ENCODE measurements at places on chromosomes 13 and 19.

DNA sequence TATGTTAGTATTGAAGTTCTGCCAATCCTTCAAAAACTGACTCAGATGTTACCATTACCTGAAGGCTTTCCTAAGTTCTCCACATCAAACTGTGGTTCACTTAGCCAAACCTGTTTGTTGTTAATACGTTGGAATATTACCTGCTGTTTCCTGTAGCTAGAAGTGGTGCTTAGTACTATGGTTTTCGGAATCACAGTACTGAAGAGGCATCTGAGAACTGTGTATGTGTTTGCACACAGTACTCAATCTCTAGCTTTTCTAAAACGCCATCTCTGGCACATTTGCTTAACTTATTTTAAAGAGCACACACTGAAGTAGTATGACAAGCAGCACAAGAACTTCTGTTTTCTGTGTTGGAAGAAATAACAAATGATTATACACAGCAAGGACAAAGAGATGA is 248.2 kb downstream of the SHISA2 start:
- no peak for DNase-seq

GRCh38 chr13:97938706-97939475 is 14.6 kb upstream of the IPO5 start:
- no peak for DNase-seq

DNA sequence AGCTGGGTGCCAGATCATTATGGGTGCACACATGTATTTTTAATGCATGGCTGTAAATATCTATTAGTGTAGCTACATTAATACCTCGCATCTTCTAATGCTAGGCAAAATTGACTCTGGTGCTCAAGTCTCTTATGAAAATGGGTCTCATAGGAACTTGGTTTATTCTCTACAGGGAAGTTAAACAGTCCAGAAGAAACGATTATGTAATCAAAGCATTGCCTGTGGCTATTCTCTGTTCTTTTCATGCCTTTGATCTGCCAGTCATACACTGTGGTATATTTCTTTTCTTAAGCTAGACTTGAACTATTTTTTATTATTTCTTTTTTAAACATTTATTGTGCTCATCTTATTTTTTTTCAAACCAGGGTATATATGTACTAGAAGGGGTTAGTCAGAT is 1015.0 kb downstream of the SLITRK1 start:
- no peak for DNase-seq

- DNase-seq = no peak
Observed at GRCh38 chr19:19914596-19914995, 13.8 kb downstream of the ZNF93 start.

DNA sequence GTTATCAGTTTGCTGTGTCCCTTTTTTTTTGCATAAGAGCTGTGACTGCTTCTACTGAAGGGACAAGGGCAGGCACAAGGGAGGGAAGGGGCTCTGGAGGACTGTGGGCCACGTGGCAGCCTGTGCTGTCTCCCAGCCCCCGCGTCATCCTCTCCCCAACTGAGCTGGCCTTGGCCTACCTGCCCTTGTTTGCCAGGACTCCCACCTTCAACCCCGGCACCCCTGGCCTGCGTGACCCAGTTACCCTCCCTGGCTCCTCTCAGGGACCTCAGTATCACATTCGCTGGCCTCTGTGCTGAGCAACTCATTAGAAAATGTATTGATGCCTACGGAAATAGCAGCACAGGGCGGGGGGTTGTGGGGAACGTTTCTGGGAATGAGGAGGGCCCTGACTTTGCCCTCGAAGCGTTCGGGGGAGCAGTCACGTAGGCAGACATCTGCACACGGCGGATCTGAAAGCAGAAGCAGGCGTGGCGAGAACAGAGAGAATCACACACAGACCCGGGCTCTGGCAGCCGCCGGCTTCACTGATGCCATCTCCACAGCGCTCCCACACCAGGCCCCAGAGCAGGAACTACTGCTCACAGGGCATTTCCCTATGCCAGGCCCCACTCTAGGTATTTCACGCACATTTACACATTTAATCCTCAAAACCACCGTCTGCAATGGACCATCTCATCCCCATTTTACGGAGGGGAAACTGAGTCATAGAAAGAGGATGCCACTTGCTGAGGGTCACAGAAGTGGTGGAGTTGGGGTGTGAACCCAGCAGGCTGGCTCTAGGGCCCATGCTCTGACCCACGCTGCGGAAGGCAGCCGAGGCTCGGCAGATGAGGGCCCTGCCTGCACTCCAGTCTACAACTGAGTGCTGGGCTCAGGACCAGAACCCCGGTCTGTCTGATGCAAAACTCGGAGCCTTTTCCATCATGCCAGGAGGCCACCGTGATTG is 5.7 kb upstream of the ATF5 start:
- DNase-seq = no peak

DNA sequence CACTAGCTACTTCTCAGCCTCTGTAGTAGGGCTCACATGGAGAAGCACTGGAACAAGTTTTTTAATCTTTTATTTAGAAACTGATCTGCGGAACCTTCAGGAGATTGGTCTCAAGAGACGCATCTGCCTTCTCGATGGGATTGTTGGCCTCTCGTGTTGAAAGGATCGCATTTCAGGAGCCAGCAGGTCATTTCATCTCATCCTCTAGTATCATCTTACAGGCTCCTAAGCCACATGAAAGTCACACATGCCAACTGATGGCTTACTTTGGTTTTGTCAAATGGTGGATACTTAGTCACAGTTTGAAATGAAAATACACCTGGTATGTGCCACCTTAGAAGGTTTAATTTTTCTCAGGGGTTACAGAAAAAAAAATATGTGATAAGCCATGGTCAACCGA is 1703.6 kb downstream of the EFNB2 start:
- DNase-seq = no peak

DNA sequence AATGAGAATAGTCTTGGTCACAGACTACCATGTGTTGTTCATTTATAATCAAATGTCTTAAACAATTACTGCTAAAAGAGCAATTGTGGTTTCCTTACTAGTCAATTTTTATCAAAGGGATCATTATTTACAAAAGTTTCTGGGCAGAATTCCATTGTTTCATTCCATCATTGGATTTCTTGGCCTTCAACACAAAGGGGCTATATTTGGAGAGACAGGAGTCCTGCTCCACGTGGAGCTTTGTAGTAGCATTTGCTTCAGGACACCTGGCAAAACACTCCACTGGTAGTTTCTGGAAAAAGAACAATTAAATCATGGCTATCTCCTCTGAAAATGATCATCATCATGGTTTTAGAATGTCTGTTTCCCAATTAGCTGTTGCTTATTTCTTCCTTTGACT is 22.3 kb upstream of the STARD13 start:
- DNase-seq = no peak

- no peak for DNase-seq
Observed at GRCh38 chr13:109273326-109273751, 513.0 kb downstream of the IRS2 start.

DNA sequence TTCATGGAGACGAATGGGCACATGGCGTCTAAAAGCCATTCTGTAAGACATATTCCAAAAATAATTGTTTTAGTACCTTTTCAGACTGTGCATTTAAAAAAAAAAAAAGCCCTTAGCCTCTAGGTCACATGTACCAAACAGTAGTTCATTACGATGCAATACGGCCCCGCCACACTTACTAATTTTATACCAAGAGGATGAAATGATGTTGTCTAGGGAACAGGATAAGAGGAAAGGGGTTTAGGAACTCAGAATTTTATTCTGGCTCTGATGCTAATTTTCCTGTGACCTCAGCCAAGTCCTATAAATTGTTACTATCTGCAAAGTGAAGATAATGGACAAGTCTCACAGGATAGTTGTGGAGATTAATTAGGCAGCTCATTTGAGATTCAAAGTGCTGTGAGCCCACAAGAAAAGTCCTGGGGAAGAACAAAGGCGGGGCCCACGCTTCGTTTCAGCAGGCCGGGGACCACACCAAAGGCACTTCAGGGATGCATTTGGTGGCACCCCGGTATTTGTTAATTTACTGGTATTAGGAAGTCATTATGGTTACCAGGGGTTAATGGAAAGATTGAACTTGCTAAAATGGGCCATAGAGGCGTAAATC is 511.1 kb downstream of the IRS2 start:
- DNase-seq = no peak

DNA sequence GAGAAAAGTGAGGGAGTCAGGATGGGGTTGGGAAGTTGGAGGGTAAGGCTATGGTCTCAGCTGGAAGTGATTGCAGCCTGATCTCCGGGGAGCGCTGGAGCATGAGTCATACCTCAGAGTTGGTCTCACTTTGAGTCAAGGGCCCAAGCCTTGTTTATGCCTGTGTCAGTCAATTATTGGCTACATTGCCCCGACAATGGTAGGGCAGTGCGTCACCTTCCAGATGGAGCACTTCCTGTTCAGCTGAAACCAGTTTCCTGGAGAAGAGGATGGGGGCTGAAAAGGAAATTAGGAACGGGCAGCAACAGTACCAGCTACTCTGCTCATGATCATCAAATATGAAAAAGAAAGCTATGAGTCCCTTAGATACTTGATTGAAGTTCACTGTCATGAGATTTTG is 60.4 kb downstream of the ADGRE1 start:
- DNase-seq = peak; percentile 3

- DNase-seq = peak; percentile 99
Observed at GRCh38 chr19:38851622-38852230, 1.9 kb upstream of the HNRNPL start.

- DNase-seq = peak; percentile 34
Observed at GRCh38 chr13:37491661-37492060, 106.9 kb downstream of the POSTN start.

- DNase-seq = no peak
Observed at GRCh38 chr19:1322198-1322981, 36.7 kb downstream of the EFNA2 start.

- no peak for DNase-seq
Observed at GRCh38 chr19:52665529-52665928, 27.4 kb upstream of the ZNF83 start.

- DNase-seq = no peak
Observed at GRCh38 chr13:70829748-70830147, 721.5 kb upstream of the KLHL1 start.

DNA sequence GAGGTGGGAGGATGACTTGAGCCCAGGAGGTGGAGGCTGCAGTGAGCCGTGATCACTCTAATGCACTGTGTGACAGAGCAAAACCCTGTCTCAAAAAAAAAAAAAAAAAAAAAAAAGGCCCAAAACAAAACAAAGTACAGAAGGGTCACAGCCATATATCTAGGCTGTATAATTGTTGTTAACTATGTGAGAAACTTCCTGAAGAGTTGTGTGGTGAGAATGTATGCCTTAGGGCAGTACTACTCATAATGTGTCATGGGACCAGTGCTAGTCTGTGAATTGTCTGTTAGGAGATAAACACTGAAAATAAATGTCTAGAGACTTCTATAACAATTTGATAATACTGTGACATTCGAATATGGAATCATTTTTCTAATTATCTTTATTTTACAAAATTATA is 43.1 kb downstream of the PAN3 start:
- DNase-seq = peak; percentile 43

DNA sequence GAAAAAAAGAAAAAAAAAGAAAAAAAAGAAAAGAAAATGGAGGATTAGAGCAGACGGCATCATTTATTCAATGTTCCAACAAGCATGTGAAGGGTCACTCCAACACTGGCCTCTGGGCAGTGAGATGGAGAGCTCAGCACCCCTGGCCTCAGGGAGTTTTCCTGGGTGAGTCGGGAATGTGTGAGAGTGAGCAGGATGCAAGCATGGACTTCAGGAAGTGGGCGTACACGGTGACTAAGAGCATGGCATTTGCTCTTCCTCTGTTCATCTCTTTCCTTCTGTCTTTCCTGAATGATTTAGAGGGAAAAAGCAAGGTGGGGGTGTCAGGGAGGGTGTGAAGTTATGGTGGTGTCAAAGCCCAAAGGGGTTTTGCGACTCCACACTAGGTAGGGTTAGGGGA is 682 bp upstream of the CABP5 start:
- DNase-seq = no peak

- no peak for DNase-seq
Observed at GRCh38 chr13:101925731-101926130, 473.3 kb downstream of the ITGBL1 start.

DNA sequence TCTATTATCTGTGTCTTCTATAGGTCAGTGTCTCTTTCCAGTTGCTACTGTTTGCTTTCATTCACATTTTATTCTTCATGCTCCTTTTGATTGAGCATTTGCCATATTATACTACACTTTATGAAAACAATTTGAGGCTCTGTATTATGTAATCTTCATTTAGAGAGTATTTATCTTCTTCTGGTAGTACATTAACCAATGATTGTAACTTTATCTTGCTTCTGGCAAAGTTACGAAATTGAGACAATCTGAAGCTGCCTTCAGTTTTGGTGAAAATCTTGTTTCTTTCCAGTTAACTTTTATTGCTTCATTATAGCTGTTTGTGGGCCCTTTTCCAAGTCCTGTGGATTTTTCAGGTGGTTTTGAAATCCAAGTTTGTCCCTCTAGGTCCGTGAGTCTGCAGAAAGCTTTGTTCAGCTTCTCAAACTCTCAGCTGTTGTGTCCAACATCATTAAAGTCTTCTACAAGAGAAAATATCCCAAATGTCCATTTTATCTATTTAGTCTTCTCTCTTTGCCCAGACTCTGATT is 1255.4 kb upstream of the SPRY2 start:
- peak; percentile 62 for DNase-seq

GRCh38 chr13:67330149-67330548 is 100.0 kb upstream of the PCDH9 start:
- DNase-seq = no peak

DNA sequence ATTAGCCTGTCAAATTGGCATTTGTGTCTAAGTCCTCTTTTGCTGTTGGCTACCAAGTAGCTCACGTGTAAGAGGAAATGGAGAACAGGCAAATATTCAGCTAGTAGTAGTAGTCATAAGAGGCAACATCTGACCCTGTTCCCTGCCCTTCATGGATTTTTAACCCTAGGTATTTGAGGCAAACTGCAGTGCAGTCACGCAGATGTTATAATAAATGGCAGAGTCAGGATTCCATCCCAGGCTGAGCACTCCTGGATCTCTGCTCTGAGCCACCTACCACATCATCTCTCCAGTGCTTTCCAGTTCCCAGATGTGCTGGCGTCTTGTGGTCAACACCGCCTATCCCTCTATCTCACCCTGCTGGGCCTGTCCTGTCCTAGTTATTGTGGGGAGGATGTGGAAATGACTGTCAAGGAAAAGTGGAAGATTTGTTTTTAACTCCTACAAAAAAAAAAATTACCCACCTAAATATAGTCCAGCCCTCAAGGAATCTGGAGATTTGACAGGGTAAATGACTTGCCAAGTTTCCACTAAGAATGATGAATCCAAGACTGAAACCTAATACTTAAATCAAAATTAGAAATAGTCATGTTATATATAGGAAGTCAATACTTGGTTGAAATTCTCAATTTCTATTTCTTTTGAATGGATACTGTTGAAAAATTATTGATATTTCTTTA is 322.9 kb downstream of the GPC6 start:
- DNase-seq = no peak
